ENCODE measurements at places on chromosomes 11 and 22. TPM values are rescaled to one million over a fixed set of nuclear protein-coding genes. Genes with fewer than 3 reads are reported as not detected.

The CDK2AP2 gene
- polyA plus RNA-seq: 60.1 TPM

The DEPDC7 gene
- polyA plus RNA-seq: 9.1 TPM

The OR1S1 gene
- polyA plus RNA-seq: not detected

The CNIH2 gene
- polyA plus RNA-seq: 4.1 TPM

The OR5P2 gene
- polyA plus RNA-seq: not detected

The ST13 gene
- 611 TPM for polyA plus RNA-seq

The MUC6 gene
- 10.6 TPM for polyA plus RNA-seq

The RIBC2 gene
- 3.4 TPM for polyA plus RNA-seq

The DDI1 gene
- polyA plus RNA-seq: not detected

The FCHSD2 gene
- polyA plus RNA-seq: 47.2 TPM

The DDTL gene
- polyA plus RNA-seq: 6.6 TPM

The MFRP gene
- not detected for polyA plus RNA-seq

The CD3D gene
- polyA plus RNA-seq: not detected

The TESMIN gene
- 22.0 TPM for polyA plus RNA-seq

The PDGFB gene
- 13.9 TPM for polyA plus RNA-seq

The HTATIP2 gene
- 3.9 TPM for polyA plus RNA-seq

The SCN4B gene
- polyA plus RNA-seq: 1.0 TPM

The CCDC81 gene
- polyA plus RNA-seq: 1.6 TPM
